Inflammatory macrophage (primary cell): ENCODE measurements at places on chromosomes 12 and 14.

- no peak for DNase-seq
These were observed 8.0 kb downstream of the GSG1 start for GRCh38 chr12:13095266-13095995.

DNA sequence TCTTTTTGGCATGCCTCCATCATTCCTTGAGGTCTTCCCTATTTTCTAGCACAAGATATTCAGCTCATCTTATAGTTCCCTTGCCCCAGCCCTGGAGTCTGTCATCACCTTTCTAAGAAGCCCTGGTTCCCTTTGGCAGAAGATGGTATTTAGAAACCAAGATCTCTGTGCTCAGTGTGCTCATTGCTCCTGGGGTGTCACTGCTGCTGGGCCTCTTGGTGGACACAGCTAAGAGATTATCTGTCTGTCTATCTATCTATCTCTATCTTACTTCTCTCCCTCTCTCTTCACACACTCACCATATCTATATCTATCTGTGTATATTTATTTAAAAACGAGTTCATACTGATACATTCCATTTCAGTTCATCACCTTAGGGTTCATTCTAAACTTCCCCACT is 67.2 kb downstream of the DAO start:
- no peak for DNase-seq

- DNase-seq: peak; percentile 51
These were observed 20.9 kb upstream of the BLTP3B start for GRCh38 chr12:100163416-100164152.

GRCh38 chr12:7459973-7460372 is 16.0 kb upstream of the CD163L1 start:
- no peak for DNase-seq

DNA sequence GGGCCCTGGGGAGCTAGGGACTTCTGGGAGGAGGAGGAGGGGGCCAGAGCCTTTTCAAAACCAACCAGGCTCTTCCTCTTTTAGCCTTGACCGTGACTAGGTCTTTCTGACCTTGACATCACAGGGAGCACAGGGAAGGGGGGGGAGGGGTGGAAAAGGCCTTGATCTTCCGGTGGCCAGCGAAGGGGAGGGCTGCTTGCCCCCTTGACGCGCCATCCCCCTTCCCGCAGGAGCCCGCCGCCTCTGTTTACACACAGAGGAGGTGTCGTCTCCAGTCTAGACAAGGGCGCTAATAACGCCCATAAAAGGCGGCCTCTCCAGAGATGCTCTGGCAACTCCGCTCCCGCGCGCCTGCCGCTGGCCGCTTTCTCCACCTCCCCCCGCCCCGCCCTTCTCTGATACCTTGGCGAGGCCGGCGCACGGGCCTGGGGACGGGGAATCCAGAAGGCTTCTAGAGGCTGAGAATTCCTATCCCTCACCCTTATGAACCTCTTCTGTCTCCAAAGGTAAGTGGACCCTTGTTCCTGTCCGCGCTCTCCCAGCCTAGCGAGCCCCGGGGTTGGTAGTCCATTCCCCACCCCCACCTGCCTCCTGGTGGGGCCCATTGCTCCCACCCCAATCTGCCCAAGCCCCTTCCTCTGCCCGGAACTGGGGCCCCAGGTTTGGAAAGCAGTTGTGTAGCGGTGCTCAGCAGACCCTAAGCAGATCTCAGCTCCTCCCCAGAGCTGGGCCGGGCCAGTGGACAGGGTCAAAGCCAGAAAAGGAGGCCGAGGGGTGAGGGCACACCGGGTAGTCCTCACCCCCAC is 4.9 kb upstream of the HOXC12 start:
- DNase-seq: no peak

DNA sequence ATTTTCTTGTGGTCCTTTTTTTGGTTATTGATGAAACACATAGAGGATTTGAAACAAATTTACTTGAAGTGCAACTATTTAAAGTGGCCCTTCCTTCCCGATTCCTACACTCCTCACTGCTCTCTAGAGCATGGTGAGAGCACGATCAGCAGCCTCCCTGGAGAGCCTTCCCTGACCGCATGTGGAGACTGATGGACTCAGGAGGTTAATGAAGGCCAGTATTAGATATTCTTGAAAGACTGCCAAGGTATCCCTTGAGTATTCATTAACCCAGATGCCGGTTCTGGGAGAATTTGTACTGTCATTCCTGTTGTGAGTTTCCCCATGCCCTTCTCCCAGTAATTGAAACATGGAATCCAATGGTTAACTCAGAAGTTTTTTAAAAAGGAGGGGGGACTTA is 102.8 kb upstream of the FGD4 start:
- DNase-seq: no peak

DNA sequence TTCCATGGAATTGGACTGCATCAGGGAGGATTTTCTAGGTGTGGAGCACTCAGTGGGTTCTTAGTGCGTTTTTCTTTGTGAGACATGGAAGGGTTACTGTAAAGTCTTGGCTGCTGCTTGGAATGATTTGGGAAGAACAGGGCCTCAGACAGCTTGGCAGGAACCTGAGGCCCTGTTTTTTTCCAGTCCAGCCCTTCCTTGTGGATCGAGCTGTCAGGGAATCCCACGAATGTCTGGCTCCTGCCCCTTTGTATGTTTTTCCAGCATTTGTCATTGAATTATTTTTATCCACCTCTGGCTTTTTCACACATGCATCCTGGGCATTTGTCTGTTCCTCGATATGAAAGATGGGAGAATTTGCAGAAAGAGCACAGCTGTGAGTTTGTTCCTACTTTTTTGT is 158.5 kb downstream of the TGFB3 start:
- no peak for DNase-seq

GRCh38 chr12:126949558-126949957 is 1317.4 kb upstream of the TMEM132C start:
- DNase-seq: no peak

DNA sequence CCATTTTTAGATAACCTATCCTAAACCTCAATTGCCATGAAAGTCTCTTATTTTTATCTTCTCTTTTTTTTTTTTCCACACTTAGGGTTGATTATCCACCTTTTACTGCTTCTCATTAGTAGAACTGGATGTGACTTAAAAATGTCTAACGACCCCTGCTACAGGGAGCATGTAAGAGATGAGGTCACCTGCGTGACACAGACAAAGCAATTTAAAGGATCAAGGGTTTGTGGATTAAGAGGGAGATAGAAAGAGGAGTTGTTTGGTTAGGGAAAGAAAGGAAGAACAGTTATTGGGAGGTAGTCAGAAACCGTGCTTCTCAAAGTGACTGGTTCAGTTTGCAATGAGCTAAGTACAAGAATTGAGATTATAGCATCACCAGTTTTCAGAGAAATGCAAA is 239.1 kb downstream of the ALX1 start:
- no peak for DNase-seq

DNA sequence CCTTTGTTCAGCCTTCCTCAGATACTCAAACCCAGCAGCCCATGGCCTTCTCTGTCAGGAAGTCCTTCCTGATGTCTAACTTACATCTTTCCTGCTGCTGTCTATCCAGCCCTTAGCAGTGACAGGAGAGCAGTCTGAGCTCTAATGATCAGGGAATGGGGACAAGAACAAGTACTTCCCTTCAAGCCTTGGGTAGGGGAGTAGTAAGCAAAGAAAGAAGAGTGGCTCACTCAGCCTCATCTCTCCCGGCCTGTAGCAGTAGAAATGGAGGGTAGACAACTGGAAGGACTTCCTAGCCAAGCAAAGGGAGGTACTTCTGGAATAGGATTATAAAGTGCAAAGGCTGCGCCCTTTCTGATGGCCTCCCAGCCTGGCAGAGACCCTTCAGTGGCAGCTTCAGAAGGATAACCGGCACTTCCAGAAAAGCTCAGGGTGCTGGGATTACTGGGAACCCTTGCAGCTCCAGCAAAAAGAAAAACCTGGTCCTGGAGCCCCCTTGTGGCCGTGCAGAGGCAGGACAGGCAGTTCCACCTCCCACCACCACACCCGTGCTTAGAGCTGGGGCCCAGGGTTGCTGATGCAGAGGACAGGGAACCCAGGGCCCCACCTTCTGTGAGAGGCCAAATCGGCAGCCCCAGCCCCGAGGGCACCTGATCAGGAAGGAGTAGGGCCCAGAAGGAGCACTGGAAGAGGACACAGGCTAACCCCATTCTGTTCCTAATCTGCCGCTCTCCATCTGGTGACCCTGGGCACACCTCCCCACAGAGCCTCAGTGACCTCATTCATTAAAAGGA is 12.4 kb upstream of the SMUG1 start:
- DNase-seq: peak; percentile 73

- no peak for DNase-seq
These were observed 50.3 kb downstream of the CCNK start for GRCh38 chr14:99531251-99532096.

- no peak for DNase-seq
These were observed 504.9 kb downstream of the VRK1 start for GRCh38 chr14:97301931-97302559.

DNA sequence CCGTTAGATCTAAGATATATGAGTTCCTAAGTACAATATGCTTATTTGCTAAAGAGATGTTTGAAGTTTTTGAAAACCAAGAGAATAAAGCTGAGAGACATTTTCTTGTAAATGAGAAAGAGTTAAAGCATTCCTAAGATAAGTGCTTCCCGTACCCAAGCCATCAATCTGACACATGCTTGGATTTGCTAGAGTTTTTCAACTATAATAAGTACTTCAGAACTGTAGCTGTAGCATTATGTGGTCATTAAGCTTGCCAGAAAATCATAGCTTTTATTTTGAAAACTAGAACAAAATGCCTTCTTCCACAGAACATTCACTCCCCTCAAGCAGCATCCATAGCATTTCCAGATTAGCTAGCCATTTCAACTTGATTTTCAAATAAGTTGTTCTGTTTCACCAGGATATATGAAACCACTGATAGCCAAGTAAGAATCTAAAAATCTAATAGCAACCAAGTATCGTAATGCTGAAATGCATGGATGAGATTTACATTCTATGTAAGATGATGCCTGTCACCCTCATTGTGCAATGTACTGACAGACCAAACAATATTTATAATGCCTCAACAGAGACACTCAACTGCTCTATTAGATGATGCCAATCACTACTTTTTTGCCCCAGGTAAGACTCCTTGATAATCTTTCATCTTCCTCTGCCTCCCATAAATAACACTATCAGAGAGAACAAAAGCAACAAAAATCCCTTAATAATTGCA is 8.0 kb downstream of the SNW1 start:
- DNase-seq: no peak

- no peak for DNase-seq
These were observed 53.9 kb upstream of the PTPRB start for GRCh38 chr12:70691018-70691672.

GRCh38 chr12:118689793-118690192 is 291.5 kb upstream of the SRRM4 start:
- no peak for DNase-seq

DNA sequence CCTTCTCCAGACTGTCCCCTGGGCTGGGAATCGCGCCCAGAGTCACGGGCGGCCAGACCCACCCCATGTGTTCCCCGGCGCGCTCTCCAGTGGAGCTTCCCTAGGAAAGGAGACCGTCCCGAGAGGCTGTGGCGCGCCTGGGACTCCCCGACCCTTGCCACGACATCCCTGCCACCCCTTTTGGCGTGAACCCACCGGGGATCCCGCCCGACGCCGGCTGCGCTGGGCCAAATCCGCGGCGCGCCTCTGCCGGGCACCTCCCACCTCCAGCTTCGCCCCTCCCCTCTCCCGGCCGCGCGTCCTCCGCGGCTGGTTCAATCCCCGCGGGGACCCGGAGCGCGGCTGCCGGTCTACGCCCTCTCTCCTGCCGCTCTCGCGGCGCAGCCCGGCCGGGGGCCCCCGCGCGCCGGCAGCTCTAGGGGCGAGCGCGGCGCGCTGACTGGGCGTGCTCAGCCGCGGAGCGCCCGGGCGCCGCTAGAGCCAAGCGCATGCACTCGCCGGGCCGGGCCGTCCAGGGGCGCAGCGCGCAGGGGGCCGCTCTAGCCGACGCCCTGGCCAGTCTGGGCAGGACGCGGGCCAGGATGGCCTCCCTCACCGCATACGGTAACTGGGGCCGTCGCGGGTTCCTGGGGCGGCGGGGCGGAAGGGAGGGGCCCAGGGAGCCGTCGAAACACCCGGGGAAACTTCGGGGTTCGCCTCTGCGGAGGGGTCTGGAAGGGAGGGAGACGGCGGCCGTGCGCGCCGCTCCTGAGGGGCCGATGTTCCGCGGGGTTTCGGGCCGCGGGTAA is 77.4 kb upstream of the ANO4 start:
- DNase-seq: no peak

DNA sequence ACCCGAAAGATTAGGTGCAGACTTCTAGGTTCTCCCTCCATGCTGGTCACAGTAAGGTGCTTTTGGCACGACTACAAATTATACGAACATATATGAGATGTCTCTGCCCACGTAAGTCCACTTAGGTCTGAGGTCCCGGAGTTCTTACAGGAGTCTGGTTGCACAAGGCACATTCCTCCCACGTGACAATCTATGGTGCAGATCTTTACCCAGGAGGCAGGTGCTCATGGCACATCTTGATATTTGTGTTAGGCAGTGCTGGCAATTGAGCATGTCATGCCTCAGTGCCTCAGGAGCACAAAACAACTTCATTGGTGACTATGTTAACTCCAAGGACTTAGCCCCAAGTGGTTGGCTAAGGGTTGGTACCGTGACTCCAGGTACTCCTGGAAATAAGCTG is 92.0 kb upstream of the AMN1 start:
- DNase-seq: no peak

DNA sequence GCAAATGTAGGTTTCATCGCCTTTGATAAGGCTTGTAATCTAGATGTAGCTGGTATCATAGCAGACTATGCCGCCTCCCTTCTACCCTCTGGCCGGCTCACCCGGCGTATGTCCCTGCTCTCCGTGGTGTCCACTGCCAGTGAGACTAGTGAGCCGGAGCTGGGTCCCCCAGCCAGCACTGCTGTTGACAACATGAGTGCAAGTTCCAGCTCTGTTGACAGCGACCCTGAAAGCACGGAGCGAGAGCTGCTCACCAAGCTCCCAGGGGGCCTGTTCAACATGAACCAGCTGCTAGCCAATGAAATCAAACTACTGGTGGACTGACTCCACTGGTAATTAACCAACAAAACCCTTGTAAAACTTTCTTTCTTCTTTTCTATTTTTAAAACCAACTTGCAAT is 49.0 kb upstream of the A2ML1 start:
- no peak for DNase-seq
